ENCODE measurements at places on chromosomes 4 and X.

DNA sequence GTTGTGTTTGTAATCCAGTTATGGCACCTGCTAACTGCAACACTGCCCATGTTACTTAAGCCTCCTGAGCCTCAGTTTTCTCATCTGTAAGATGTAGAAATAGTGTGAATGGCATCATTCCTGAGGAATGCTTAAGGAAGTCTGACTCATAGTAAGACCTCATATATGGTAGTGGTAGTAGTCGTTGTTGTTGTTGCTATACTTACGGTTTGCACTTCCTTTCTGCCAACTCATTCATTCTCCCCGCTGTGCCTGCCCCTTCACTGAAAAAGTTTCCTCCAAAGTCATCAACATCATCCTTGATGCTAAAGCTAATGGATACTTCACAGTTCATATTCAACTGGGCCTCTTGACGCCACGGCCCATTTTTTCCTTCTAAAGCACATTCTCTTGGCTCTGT lies 54.2 kb upstream of the SPANXN3 start:
- DNase-seq = no peak

GRCh38 chrX:109398833-109399232 lies 83.1 kb downstream of the GUCY2F start:
- no peak for DNase-seq

DNA sequence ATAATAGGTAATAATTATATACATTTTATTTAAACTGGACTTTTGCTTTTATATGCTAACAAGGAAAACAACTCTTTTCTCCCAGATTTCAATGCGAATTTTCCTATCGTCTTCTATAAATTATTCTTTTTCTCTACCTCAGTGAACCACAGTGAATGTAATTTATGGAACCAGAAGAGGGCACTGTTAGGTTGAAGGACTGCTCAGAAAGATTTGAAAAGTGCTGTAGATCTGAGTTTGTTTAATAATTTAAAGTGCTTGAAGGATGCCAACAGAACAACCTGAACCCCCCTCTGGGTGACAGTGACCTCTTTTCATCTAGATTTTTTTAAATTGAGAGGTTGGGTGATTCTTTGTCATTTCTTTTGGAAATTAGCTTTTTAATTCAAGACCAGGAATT lies 54.9 kb downstream of the PHOX2B start:
- no peak for DNase-seq

GRCh38 chr4:5566991-5567390 lies 141.4 kb downstream of the EVC2 start:
- no peak for DNase-seq

GRCh38 chr4:100189820-100190642 lies at the start of gene DDIT4L:
Gene DDIT4L (minus strand): TSS chr4:100190468. CDS start chr4:100189983, 485 bp downstream.
- DNase-seq = no peak

DNA sequence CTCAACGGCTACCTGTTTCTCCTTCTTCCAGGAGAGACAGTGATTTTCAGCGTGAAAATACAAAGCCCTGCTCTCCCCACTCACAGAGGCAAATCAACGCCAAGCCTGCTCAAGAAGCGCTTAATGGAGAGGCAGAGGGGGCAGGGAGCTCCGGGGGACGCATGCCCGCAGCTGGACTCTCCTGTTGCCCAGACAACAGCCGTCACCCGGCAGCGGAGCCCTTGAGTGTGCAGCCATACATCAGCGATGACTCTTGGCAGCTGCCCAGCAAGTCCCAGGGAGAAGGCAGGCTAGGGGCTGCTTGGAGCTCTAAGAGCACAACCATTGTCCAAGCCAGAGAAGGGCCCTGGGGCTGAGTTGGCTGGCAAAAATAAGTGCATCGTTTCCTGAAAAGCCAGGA lies 71.0 kb upstream of the AFAP1 start:
- DNase-seq = no peak

GRCh38 chr4:155241664-155242063 lies 33.2 kb downstream of the NPY2R start:
- no peak for DNase-seq

DNA sequence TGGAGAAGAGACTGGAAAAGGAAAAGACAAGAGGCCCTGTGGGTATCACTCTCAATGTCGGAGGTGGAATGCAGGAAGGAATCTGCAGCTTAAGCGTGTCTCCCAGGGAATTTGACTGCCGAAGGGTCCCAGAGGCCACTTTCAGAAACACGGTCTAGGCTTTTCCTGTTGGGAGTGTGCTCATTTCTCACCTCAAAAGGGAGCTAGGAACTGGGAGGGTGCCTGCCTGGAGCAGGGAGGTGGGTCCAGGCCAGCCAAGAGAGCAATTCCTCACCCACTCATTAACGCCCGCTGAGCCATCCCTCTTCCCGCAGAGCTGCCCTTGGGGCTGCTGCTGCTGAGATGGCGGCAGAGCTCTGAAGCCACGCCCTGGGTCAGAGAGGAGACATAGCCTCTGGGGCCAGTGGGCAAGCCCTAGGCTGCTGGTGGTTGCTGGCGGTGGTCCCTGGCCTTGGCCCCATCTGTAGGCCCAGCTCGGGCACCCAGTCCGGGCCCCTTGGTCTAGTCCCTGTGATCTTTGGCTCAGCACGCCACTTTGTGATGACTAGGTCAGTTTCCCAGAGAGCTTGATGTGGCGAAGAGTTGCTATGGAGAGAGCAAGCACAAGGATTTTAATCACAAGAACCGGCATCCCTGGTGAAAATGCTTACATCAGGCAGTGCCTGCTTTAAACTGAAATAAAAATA lies 4.1 kb downstream of the ZNF185 start:
- DNase-seq = no peak

- no peak for DNase-seq
Measured at GRCh38 chr4:128812442-128813235, 3.1 kb downstream of the JADE1 start.

GRCh38 chr4:37445023-37445422 lies 200.5 kb downstream of the NWD2 start:
- no peak for DNase-seq

DNA sequence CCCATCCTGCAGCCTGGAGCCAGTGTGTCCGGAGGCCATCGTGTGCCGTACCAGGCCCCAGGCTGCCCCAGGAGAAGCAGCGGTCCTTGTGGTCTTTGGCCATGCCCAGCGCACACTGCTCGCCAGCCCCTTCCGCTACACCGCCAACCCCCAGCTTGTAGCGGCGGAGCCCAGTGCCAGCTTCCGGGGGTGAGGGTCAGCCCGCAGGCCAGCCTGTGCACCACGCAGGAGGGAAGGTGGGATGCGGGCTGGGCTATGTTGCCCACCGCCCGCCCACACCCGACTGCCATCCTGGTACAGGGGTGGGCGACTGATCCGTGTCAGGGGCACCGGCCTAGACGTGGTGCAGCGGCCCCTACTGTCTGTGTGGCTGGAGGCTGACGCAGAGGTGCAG lies 7.6 kb upstream of the SRPK3 start:
- DNase-seq = no peak

DNA sequence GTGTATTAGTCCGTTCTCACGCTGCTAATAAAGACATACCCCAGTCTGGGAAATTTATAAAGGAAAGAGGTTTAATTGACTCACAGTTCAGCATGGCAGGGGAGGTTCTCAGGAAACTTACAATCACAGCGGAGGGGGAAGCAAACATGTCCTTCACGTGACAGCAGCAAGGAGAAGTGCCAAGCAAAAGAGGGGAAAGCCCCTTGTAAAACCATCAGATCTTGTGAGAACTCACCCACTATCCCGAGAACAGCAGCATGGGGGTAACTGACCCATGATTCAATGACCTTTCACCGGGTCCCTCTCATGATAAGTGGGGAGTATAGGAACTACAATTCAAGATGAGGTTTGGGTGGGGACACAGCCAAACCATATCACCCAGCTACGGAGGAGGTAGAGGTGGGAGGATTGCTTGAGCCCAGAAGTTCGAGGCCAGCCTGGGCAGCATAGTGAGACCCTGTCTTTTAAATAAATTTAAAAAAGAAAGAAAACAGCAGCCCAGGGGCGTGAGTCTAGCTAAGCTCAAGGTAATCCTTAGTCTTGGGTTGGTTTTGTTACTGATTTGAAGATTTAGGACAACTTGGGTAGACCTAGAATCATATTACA lies 46.4 kb upstream of the TMEM131L start:
- no peak for DNase-seq

DNA sequence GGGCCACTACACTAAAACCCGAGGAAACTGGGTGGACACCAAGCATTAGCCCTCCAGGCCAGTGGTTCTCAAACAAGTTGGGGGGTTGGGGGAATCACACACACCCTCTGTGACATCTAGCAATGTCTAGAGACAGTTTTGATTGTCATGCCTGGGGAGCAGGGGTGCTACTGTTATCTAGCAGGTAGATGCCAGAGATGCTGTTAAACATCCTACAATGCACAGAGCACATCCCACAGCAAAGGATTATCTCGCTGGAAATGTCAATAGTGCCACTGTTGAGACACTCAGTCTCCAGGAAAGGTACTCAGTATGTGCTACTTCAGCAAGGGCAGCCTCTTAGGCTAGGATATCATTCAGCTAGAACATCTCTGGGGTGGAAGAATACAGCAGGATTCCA lies 1.3 kb downstream of the SMC1A start:
- DNase-seq = no peak

- DNase-seq = no peak
Measured at GRCh38 chrX:147877726-147878125, 34.0 kb upstream of the FMR1 start.

DNA sequence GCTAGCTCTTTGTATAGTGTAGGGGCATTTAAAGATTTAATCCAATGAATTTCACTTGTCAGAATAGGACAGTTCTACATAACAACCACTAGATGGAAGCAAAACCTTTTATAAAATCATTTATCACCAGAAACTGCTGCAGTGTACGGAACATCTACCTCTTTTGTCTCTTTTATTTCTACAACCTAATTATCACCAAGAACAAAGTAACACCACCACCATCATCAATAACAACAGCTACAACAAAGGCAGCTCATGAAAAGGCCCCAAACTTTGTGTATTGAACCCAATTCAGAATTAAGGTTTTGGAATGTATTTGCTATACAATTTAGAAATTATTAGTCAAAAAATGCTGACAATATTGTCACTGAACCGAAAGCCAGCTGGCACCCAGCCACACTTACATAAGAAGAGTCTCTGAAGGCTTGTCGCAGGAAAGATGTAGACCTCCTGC lies 260.9 kb upstream of the RPS6KA3 start:
- no peak for DNase-seq

GRCh38 chr4:186149872-186150271 lies 41.5 kb upstream of the CYP4V2 start:
- no peak for DNase-seq

- no peak for DNase-seq
Measured at GRCh38 chrX:68693481-68694434, 46.3 kb downstream of the STARD8 start.

DNA sequence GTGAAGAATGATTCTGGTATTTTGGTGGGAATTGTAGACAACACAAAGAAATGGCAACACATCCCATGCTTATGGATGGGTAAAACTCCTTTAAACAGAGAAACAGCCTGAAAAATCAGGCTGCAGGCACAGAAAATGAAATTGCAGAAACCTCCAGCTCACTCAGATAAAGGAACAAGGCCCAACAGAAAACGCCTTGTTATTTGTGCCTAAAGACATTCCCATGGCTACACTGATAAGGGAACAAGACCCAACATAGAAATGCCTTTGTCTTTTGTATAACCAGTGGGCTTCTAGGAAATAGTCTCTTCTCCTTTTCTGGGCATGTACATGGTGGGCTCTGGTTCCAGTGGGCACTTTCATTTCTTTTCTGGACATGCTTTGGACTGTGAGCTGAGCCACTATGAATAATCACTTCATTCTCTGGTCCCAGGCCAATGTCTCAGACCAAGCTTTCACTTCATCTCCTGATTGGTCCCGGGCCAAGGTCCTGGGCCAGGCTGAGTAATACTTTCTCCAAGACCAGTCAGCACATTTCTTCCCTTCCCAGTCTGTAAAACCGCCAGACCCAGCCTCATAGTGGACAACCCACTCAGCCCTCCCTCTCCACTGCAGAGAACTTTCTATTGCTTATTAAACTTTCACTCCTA lies 160.5 kb downstream of the TBX22 start:
- no peak for DNase-seq

DNA sequence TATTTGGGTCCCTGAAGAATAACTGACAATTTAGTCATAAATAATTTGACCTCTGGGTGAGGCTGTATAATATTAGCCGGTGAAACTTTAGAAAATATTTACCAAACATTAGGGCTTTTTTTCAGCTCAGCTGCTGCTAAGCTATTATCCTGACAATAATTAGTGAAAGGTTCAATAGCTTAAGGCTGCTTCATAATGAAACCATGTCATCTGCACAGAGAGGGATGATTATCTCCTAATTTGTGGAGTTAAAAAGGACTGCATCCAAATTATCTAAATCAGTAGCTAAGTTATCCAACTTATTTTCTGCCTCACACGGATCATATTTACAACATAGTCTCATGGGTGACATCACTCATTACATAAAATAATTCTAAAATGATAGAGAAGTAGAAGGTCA lies 1249.8 kb downstream of the RAPGEF2 start:
- DNase-seq = no peak

GRCh38 chr4:42453612-42454011 lies 56.3 kb downstream of the SHISA3 start:
- DNase-seq = no peak

GRCh38 chr4:150411520-150411919 lies 170.4 kb upstream of the MAB21L2 start:
- DNase-seq = no peak

DNA sequence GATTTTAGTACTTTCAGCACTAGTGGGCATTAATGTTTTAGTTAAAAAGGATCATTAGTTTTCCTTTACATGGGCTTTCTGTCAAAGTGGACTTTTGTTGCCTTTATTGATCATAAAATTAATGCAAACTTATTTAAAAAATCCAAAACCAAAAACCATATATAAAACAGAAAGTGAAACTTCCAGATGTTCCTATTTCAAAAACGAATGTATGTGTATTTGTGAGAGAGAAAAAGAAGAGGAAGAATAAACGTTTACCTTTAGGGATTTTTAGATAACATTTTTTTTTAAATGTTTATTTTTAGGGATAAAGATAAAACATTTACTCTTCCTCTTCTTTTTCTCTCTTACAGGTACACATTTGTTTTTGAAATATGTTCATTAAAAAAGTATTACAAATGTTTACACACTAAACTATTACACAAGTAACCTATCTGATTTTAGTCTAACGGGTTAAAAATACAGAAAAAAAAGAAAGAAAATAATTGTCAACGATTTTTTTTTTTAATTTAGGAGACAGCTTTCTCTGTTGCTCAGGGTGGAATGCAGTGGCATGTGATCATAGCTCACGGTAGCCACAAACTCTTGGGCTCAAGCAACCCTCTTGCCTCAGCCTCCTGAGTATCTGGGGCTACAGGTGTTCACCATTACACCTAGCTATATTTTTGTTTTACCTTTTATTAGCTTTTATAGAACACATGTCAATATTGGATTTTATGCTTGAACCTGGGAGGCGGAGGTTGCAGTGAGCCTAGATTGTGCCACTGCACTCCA lies 16.8 kb upstream of the COX18 start:
- DNase-seq = no peak

Data from stimulated activated CD8-positive, alpha-beta memory T cell treated with anti-CD3 and anti-CD28 coated beads, Interleukin-2, amount 100 ng/mL, for 1 hour (primary cell).